DMS 273 treated with DMSO at 0.1 percent for 48 hours (cell line): ENCODE measurements at places on chromosomes 6 and 20.

DNA sequence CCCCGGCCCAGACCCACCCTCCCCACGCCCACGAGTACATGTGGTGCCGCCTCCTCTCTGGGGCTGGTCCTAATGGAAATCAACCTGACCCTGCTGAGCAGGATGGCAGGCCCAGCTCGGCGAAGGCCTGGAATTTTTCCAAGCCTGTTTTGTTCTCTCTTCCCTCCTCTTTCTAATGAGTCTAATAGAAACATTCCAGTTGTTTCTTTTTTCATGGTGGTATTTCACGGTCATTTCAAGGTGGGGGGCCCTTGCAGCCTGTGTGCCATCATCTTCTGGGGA is 16.6 kb downstream of the SMOC2 start:
- no peak for DNase-seq

GRCh38 chr20:62736026-62736406 is 27.4 kb downstream of the NTSR1 start:
- DNase-seq = no peak

- DNase-seq = no peak
These were observed 5.5 kb downstream of the SEC23B start for GRCh38 chr20:18513208-18513607.

- DNase-seq = no peak
These were observed 63.3 kb downstream of the DLL1 start for GRCh38 chr6:170227521-170227983.

DNA sequence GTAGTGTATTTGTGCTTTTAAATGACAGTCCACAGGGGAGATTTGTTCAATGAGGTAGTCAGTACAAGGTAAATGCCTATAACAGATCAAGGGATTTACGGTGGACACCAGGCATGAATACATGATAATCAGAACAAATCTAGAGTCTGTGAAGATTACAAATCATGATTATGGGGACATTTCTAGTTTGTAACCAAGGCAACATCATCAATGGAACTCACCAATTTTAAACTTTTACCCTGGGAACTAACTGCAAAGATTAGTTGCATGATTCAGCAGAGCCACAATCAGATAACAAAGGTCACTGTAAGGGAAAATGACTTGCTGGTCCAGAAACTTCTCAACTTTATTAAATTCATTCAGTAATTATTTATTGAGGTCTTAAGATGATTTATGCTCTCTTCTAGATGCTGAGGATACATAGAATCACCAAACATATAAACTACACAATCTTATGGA is at the start of gene CRISP1:
Gene CRISP1, minus strand, starts transcription at position 51 of the 459 bp plus-strand sequence. CDS start 9,135 bp downstream, outside the sequence.
- no peak for DNase-seq

GRCh38 chr6:160782228-160782627 is 80.2 kb downstream of the PLG start:
- DNase-seq = no peak

DNA sequence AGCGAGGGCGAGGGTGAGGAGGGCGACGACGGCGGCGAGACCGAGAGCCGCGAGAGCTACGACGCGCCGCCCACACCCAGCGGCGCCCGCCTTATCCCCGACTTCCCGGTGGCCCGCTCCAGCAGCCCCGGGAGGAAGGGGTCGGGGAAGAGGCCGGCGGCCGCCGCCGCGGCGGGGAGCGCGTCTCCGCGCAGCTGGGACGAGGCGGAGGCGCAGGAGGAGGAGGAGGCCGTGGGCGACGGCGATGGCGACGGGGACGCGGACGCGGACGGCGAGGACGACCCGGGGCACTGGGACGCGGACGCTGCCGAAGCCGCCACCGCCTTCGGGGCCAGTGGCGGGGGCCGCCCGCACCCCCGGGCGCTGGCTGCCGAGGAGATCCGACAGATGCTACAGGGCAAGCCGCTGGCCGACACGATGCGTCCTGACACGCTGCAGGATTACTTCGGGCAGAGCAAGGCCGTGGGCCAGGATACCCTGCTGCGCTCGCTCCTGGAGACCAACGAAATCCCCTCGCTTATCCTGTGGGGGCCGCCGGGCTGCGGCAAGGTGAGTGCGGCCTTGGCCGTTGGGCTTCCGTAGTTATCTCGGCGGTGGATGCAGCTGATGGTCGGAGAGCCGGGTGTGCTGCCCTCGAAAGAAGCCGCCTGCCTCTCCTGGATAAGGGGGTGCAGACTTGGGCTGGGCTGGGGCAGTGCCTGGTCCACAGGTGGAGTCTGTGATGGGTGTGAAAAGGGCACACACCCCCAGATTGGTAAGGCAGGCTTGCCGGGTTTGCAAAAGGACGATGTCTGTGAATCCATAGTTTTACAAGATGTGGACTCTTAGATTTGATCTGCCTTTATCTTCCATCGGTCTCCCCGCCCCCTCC is 938 bp downstream of the WRNIP1 start:
- DNase-seq = no peak

GRCh38 chr6:148244217-148244935 is 98.3 kb upstream of the SASH1 start:
- no peak for DNase-seq

GRCh38 chr20:53258741-53259140 is 286.6 kb downstream of the TSHZ2 start:
- no peak for DNase-seq
